ENCODE measurements at places on chromosomes 13 and 19. TPM values are rescaled to one million over a fixed set of nuclear protein-coding genes. Genes with fewer than 3 reads are reported as not detected.

The NALCN gene
- 0.35 TPM for polyA plus RNA-seq

The GRK1 gene
- polyA plus RNA-seq = 0.15 TPM

The RASGRP4 gene
- 2.0 TPM for polyA plus RNA-seq

The CCDC8 gene
- 63.7 TPM for polyA plus RNA-seq
